ENCODE measurements at places on chromosomes 6 and 20.

DNA sequence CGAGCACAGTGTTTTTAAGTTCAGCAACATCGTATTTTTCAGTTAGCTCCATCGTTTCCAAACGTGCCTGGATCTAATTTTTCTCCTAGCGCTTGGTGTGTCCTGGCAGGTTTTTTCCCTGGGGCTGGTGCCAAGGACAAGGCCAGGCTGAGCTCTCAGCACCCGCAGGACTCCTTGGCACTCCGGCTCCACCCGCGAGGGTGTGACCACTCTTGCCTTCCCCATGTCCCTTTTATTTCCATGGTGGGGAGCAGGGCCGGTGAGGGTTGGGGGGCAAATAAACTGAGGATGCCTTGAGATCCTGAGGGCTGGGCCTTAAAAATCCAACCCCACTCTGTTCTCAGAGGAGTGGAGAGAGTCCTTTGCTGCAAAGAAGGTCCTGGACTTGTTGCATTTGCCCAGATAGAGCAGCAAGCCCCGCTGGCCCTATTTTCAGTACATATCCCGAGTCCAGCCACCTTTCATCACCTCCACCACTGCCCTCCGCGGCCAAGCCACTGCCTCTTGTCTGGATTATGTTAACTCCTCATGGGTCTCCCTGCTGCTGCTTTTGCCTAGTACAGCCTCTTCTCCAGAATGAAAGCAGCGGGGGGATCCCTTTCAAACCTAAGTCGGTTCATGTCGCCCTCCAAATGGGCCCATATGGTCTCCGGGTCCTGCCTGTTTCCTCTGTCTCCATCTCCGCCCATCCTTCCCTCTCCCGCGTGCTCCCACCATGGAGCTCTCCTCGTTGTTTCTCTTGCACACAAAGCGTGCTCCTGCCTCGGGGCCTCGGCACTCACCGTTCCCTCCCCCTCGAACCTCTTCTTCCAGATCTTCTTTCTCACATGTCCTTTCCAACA lies 4.5 kb upstream of the RAB44 start:
- no peak for DNase-seq

DNA sequence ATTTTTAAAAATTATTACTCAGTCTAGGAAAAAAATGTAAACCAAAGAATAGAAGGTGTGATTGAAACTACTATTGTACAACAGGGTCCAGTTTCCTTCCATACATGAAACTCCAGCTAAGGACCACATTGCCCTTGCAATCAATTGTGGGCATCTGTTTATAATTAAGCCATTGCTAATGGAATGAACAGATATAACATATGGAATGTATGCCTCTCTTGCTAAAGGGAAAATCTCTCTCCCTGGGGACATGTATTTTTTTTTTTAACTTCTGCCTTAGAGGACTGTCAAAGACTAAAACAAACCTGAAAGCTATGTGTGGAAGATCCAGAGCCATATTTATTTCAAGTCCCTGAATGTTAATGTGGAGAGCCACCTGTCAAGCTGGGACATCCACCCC lies 336.8 kb upstream of the MANEA start:
- no peak for DNase-seq

GRCh38 chr20:856361-856775 lies 22.9 kb downstream of the FAM110A start:
- DNase-seq: no peak

- DNase-seq: no peak
Observed at GRCh38 chr6:11179419-11180202, 52.9 kb downstream of the NEDD9 start.

GRCh38 chr20:23200413-23200812 lies 114.3 kb upstream of the CD93 start:
- DNase-seq: no peak

- DNase-seq: no peak
Observed at GRCh38 chr6:124958759-124959354, 3.4 kb upstream of the RNF217 start.

DNA sequence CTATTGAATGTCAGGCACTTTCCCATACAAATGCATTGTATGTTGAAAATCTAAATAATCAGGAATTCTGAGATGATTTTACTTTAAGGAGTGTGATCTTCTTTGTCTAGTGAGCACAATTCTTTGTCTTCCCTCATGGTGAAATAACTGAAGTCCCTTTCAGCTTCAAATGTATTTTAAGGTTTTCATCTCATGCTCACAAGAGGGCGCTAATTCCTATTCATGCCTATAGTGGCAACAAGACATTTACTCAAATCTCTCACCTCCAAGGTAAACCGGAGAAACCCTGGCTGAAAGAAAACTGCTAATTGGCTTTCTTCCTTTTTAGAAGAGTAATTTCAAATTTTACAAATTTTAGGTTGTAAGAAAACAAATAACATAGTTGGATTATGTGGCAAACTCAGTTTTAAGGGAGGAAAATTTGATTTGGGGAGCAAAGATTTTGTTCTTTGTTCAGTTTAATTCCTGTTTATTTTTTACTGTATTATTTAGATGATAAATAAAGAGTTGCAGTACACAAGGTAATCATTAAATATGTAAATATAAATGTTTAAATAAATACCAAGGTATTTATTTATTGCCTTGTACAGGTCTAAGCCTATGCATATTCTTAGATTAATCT lies 69.1 kb downstream of the SLC35F1 start:
- no peak for DNase-seq

GRCh38 chr20:4573564-4574355 lies 147.9 kb upstream of the PRND start:
- no peak for DNase-seq

GRCh38 chr6:154857529-154857928 lies 124.3 kb downstream of the SCAF8 start:
- no peak for DNase-seq

GRCh38 chr6:5153186-5153585 lies 68.0 kb downstream of the PPP1R3G start:
- no peak for DNase-seq

DNA sequence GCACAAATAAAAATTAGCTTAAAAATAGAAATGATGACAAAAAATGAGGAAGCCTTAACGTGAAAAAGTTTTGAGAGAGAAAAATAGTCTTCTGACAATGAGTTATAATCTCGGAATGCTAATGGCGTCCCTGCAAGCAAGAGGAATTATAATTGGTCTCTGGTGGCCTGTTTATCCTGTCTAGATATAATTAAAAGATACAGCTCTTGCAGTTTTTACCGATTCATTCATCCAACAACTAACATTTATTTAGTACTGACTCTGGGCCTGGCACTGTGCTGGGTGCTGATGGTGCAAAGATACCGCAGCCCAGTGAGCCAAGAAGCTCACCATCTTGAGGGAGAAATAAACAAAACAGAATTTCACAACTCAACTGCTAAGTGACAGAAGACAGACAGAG lies 31.6 kb upstream of the ANKRD60 start:
- DNase-seq: no peak

DNA sequence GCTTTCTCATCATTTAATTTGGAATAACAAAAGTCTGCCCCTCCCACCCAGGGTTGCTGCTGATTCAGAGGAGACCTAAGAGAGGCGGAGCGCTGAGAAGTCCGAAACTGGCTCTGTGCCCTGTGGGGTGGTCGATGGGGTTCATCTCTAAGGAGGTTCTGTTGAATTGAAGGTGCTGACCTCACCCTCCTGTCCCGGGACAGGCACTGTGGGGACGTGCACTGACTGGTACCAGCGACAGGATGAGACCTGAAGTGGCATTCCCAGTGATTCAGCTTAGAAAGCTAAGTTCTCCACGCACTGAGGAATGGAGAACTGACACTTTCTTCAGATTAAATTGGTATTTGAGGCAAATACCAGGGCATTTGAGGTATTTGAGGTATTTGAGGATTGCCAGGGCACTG lies 1.3 kb downstream of the GUCA1B start:
- DNase-seq: no peak

DNA sequence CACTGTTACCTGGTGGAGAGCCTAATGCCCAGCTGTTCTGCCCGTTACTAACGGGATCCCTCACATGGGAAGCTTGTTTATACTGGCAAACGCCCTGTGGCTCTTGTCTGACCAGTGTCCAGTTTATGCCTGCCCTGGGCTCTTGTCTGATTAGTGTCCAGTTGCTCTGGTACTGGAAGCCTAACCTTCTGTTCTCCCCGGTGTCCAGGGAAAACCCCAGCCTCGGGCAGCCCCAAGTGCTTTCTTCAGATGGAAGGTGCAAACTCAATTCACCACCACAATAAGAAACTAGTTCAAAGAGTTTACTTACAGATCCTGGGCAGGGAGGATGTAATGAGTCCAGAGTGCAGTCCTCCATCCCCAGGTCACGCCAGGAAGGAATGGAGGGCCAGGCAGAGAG lies 148.4 kb downstream of the TBXT start:
- no peak for DNase-seq

DNA sequence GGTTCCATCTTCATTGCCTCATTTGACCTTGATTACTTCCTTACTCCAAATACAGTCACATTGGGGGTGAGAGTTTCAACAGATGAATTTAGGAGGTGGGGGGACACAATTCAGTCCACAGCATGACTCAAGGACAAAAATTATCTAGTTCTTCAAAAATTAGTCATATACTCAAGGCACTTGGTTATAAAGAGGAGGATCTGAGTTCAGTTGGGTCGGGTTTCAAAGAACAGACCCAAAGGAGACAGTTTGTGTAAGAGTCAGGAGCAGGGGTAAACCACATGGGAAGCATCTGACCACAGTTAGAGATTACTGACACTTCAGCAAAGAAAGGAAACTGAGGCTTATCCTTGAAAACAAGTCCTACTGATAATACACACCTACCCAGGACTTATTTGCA lies 138.0 kb downstream of the TBC1D7 start:
- DNase-seq: no peak

DNA sequence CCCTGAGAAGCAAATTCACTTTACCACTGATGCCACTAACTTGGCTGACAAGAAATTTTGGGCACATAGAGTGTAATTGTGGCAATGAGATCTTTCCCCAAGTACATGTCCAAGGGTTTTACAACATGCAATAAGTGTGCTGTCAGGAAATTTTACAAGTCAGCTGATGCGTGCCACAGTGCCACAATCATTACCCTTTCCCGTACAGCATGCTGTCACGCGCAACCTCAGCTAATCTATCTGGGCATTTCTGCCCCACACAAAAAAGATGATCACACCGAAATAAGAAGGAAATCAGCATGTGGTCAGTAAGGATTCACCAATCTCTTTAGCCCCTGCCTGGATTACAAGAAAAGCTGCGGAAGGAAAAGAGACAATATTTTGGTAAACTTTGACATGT lies 163.6 kb upstream of the PREP start:
- no peak for DNase-seq

DNA sequence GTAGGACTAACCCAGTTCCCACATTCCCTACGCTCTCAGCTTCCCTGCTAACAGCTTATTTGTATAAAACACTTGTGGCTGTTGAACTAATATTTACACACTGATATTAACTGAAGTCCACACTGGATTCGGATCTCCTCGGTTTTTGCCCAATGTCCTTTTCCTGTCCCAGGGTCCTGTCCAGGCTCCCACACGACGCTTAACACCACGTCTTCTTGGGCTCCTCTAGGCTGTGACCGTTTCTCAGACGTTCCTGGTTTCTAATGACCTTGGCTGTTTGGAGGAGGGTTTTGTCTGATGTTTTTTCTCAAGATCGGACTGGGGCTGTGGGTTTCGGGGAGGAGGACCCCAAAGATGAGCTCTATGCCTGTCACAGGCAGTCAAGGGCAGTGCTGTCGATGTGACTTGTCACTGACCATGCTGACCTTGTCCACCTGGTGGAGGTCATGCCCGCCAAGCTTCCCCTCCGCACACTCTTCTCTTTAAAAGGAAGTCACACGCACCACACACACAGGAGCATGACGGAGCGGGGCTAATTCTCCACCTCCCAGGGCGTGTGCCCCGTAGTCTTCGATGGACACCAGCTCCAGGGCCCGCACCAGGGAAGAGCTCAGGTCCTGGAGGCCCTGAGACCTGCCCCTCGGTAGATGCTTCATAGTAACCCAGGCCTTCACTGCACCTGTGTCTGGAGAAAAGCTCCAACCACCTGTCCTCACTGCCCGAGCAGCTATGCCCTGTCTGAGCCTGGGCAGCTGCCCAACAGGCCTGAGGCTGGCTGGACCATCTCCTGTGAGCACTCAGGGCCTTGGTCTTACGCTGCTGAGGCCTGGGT lies 72.0 kb downstream of the TTLL2 start:
- DNase-seq: no peak

DNA sequence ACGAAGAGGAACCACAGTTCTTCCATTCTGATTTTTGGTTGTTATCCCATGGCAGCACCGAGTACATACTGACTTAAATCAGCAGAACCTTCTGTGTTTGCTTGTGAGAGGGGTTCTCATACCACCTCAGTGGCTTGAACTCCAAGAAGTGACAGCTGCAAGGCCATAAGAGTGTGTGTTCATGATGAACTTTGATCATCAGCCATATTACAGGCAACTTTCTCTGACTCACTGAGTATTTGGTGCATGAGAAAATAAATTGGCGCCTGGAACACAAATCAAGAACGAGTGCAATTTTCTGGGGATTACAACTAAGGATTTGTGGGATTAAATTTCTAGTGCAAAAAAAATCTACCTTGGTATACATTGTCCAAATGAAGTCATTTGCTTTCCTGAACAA lies 68.9 kb downstream of the CYP39A1 start:
- no peak for DNase-seq

- DNase-seq: no peak
Observed at GRCh38 chr20:11231742-11232648, 558.2 kb upstream of the JAG1 start.

DNA sequence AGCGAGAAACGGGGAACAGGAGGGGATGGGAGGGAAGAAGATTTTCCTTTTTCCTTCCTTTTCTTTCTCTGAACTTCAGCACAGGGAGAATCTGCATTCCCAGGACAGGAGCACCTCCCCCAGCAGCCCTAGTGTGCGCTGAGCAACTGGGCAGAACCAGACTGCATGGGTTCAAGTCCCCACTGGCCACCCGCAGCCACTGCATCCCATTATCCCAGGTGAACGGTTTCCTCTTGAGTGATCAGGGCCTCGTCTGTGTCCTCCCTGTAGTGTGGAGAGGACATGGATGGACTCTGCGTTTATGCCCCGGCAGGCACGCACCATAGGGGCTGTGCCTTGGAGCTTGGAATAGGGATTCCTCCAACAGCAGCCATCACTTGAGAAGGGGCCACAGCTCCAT lies 53.0 kb downstream of the ANKRD60 start:
- DNase-seq: no peak

- no peak for DNase-seq
Observed at GRCh38 chr6:79307321-79308036, 73.0 kb upstream of the HMGN3 start.

DNA sequence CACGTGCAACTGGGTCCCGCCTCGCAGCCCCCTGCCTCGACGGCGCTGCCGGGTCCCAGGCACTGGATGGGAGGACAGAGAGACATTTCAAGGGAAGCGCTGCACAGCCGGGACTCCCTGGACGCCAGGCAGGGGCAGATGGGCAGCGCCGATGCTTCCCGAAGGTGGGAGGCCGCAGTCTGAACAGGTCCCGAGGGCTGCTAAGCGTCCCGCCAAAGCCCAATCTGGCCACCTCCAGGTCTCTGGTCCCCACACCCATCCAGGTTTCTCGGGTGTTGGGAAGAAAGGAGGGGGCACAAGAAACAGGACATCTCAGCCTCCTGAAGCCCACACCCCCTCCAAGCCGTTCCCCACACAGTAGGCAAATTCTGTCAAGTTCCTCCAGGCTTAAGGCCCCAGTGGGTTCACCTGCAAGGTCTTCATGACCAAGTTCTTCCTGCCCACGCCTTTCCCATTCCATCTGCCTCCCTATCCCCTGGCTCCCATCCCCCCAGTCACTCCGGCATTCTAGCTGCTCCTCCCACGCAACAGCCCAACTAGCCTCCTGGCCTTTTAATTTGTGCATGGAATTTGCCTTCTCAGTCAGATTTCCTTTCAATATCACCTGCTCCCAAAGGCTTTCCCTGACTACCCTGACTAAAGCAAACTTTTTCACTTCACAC lies 5.4 kb upstream of the CPXM1 start:
- DNase-seq: no peak

All from esophagus squamous epithelium (tissue), 5 donors.